ENCODE measurements at places on chromosomes 16 and 17. TPM values are rescaled to one million over a fixed set of nuclear protein-coding genes. Genes with fewer than 3 reads are reported as not detected.

The SRCIN1 gene
- total RNA-seq = 0.72 TPM

The TMEM88 gene
- 5.2 TPM for total RNA-seq

The SEPTIN1 gene
- total RNA-seq = 233 TPM

The RGS9 gene
- total RNA-seq = 16.6 TPM

- DNase-seq = no peak
Observed at GRCh38 chr17:17103160-17103559, 60.9 kb downstream of the MPRIP start.

DNA sequence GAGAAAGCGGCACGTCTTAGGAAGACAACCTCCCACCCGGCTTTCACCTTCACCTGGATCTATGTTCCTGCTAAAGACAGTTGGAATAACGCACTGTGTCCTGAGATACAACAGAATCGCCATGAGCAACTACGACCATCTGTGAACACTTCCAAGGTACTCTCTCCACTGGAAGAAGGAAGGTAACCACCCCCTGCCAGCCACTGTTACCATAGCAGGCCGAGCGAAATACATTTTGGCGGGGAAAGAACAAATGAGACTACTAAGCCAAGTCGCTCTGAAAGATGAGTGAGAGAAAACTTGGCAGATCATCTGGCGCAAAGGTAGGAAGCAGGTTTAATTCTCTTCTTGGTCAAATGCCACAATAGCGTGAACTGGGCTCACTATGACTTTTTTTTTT is 9.8 kb downstream of the CRK start:
- DNase-seq = no peak

DNA sequence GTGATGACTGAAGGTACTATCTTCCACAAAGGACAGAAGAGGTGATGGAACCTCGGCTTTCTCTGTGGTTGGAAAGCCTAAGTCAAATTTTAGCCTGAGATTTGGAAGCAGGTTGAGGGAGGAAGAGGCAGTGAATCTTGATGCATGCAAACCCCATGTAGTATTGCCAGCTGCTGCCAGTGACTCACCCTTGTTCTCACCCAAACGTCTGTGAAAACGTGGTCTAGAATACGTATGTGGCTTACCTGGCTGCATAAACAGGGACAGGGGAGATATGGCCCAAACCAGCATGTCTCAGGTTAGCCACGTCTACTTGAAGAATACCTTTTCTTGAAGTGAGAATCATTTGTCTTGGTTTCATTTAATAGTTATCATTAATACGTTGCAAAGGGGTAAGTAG is 438.0 kb upstream of the MAF start:
- no peak for DNase-seq

DNA sequence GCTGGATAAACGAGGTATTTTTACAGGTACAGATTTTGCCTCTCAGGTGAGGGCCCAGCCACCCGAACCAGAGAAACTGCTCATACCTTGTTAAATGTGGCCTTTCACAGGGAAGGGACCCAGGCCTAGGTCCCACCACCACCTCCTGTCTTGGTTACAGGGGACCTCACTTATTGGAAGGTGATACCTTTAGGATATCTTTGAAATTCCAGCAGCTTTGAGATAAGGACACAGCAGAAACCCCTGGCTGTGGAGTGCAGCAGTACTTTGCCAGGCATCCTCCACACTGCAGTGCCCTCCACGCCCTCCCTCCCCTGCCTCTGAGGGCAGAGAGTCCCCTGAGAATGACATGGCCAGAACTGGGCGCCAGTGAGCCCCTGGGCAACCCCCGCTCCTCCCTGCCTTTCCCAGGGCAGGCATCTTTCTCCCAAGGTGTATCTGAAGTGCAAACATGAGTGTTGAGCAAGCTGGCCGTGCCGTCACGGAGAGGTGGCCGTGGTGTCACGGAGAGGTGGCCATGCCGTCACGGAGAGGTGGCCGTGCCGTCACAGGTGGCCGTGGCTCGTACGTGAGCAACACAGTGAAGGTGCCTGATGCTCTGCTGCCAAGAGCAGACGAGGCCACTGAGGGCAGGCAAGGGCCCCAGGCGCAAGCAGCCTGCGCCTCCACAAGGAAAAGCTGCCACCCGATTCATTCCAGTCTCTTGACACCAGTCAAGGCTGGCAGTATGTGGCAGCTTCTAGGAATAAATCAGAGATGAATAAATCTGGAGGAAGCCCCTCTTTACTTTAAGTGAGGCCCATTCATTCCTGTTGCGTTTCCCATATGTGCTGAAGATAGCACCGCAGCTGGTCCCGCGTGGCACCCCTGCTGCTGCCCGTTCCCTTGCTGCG is 134.5 kb upstream of the CHMP6 start:
- DNase-seq = no peak

DNA sequence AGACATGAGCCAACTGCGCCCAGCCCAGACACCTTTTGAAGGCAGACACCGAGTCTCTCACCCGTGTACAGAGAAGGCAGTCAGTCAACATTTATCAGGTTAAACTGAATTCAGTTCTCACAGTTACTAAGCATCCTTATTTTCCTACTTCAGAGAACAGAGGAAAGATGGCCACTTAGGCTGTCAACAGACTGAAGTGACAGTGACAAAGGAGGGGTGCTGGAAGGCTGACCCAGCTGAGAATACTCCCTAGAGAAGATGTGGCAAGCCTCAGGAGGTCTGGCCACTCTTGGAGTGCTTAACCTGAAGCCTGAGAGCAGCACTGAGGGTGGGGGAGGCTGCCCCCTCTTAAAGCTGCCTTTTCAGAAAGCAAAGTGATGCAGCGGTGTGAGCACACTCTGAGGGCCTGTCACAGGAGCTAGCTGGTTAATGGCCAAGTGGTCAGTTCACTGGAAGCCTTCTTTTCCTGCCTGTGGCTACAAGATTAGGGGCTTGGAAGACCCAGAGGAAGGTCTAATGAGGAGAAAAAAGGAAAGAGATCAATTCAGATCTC is 51.0 kb upstream of the SREBF1 start:
- no peak for DNase-seq

- DNase-seq = no peak
Observed at GRCh38 chr17:66737524-66737923, 97.4 kb upstream of the CACNG5 start.

- DNase-seq = no peak
Observed at GRCh38 chr17:45070809-45071208, 9.7 kb downstream of the NMT1 start.
